Fibroblast of skin of back (primary cell): ENCODE measurements at places on chromosomes 3 and 15.

DNA sequence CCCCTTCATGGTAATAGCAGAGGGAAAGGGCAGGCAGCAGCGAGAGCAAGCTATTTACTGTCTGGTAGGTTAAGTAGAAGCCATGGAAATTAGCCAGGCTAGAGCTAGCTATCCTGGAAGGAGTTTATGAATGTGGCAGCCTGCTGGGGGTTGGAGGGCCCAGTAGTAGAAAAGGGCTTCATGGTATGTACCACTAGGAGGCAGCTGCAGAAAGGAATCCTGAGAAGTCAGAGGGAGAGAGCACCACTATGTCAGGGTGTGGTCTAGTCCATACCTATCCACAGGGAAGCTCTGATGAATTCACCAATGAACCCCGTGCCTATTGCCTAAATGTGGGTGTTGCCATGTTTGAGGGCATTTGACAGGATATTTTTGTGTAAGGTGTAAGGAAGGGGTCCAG, 55.0 kb downstream of the PLAAT1 start:
- DNase-seq = no peak

- no peak for DNase-seq
These were observed 42.2 kb downstream of the KLF15 start for GRCh38 chr3:126314790-126315658.

DNA sequence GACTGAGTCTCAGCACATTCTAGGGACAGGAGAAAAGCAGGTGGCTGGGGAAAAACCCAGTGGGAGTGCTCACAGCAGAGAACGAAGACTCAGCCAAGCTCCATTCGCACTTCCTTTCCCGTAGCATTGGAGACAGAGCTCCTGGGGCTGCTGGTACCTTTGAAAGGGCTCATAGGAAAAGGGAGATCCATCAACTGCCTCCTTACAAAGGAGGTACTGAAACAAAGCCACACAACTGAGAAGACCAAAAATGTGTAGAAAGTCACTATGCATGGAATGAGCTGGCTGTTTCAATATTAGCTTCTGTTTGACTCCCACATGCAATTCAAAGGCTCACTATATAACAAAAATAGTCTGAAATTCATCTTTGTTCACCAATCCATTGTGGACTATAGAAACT, 16.9 kb downstream of the STIMATE start:
- DNase-seq = no peak

GRCh38 chr3:52086461-52086860, 30.1 kb upstream of the DUSP7 start:
- DNase-seq = no peak

GRCh38 chr15:93861956-93862741, 369.2 kb upstream of the MCTP2 start:
- no peak for DNase-seq

DNA sequence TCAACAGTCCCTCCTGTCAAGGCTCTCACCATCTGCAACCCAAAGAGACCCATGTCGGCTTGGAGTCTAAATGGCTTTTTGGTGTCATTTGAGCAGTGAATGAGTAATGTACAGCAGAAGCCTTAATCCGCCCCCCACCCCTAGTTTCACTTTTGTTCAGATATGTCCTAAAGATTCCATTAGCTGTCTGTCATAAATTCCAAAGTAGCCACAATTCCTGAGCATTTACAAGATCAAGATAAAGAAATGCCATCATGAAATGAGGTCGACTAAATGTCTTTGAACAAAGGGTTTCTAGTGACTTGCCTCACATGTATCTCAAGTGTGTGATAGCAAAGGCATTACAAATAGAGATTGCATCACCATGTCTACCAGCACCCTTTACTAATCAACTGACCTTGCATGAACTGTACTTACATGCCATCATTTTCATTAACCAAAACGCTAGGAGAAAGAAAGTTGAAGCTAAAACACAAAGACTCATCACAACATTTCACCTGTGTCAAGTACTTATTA, 123.8 kb upstream of the PHLDB2 start:
- DNase-seq = peak; percentile 99

DNA sequence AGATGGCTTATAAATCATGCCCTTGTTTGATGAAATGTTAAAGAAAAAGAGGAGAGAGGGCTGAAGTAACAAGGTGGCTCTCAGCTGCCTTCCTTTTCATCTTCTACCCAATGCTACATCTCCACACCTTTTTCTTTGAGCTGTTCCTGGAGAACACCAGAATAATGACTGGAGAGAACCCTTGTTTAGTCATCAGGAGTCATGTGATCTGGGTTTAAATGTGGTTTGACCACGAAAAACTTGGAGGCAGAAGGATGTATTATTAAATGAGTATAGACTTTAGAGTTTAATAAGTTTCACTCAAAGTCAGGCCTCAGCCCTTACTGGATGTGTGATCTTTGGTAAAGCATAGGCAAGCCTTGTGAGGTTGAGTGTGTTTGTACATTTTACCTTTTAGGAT, 230.3 kb upstream of the TBL1XR1 start:
- peak; percentile 57 for DNase-seq

DNA sequence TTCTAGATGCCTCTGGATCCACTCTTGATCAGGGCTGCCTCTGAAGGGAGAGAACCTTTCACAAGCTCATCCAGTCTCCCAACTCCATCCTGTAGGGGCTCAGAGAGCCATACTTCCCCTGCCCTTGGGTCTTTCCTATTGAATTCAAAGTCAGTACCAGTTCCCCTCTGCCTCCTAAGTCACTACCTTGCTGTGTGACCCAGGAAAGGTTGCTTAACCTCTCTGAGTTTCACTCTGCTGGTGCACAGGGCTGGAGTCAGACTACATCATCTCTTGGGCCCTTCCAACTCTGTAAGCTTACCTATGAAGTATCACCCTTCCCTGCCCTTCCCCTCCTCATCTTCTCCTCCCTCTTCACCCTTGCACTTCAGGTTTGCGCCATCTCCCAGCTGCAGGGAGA, 117.9 kb downstream of the MEGF11 start:
- DNase-seq = no peak

DNA sequence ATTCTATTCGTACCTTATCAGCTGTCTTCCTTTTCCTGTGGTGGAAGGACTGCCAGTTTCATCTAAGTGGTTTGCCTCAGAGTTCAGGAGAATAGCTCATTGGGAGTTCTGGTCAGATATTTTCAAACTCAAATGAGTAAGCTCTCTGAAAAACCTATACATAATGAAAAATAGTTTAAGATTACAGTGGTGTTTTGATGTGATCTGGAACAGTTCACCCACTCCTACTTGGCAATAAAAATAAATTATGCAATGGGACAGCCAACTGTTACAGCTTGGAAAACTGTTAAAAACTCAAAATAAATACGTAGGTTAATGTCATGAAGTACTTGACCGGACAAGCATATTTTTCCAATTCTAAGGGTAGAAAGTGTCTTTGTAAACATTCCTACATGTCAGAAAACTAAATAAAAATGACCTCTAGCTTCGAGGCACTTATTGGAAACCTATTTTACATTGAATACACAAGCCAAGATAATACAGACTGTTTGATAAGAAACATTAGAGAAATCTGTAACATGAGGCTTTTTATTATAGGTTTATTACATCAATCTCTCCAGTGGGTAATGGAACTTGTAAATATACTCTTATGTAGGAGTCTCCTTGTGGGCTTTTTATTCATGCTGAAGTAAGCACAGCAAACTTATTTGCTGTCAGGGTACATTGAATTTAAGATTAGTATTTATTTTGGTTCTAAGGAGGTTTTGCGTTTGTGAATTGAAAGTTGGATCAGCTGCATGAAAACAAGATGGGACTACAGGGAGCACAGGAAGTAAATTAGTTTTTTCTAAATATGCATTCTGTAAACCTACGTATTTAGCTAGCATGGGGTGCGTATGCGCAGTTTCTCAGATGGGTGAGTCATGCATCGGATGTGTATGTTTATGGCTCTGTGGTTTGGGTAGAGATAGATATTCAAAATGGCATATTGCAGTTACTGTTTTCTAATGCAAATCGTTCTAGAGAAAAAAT, 453.1 kb downstream of the IL5RA start:
- peak; percentile 4 for DNase-seq

GRCh38 chr15:40029979-40030893, 8.7 kb downstream of the SRP14 start:
- DNase-seq = no peak

GRCh38 chr15:79204886-79205675, 77.4 kb upstream of the ANKRD34C start:
- DNase-seq = no peak

- DNase-seq = no peak
These were observed 9.8 kb downstream of the MSL2 start for GRCh38 chr3:136186344-136186743.

DNA sequence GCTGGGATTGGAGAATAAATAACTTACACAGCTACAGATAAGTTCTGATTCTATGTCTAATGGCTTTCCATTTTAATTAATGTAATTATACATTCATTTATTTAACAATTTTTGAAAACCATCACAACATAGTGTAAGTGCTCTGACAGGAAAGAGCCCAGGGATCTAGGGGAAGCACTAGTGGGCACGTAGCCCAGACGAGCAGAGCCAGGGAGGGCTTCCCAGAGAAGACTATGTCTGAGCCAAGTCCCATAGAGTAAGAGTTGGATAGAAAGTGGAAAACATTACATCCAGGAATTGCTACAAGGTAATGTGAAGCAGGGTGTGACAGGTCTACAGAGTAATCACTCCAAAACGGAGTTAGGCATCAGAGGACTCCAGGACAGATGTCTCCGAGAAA, 2.9 kb upstream of the HGD start:
- no peak for DNase-seq

- DNase-seq = no peak
These were observed 16.7 kb downstream of the CACNA2D3 start for GRCh38 chr3:54138937-54139547.

DNA sequence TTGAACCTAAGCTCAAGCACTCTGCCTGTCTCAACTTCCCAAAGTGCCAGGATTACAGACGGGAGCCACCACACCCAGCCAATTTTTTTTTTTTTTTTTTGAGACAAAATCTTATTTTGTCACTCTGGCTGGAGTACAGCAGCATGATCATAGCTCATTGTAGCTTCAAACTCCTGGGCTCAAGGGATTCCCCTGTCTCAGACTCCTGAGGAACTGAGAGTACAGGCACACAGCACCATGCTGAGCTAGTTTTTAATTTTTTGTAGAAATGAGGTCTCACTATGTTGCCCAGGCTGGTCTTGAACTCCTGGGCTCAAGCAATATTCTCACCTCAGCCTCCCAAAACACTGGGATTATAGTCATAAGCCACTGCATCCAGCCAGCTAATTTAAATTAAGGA, 36.8 kb upstream of the SUCLG2 start:
- no peak for DNase-seq

- peak; percentile 34 for DNase-seq
These were observed 321.8 kb upstream of the MME start for GRCh38 chr3:154758109-154758868.

DNA sequence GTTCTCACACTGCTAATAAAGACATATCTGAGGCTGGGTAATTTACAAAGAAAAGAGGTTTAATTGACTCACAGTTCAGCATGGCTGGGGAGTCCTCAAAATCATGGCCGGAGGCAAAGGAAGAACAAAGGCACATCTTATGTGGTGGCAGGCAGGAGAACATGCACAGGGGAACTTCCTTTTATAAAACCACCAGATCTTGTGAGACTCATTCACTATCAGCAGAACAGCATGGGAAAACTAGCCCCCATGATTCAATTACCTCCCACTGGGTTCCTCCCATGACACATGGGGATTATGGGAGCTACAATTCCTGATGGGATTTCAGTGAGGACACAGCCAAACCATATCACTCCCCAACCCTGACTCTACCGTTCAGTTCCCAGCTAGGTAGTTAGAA, 59.7 kb upstream of the MINAR1 start:
- DNase-seq = no peak

DNA sequence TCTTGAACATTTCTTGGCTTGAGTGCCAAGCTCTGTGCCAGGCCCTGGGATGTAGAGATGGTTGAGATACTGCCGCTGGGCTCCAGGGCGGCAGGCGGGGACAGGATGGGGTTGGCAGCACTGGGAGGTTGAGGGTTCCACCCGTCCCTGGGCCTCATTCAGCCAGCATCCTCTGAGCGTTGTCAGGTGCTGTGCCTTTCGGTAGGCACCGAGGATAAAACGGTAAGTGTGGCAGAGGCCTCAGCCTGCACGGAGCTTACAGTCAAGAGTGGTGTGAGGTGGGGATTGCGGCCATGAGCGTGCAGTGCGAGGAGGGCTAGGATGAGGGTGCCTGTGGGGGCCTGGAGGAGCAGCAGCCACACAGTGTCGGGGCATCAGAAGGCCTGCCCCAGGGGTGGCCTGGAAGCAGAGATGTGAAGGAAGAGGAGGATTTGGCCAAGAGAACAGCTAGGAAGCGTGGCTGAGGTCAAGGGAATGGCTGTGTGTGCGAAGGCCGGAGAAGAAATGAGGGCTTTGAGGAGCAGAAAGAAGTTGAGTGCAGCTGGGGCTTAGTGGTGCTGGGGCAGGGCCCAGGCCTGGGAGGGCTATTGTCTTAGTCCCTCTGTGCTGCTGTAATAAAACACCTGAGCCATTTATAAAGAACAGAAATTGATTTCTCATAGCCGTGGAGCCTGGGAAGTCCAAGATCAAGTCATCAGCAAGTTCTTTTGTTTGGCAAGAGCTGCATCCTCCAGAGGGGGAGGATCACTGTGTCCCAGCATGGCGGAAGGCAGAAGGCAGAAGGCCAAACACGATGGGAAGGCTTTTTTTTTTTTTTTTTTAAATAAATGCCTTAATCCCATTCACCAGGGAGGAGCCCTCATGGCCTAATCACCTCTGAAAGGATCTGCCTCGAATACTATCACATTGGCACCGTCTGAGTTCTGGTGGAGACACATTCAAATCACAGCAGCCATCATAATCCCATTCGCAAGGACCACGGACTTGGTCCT, 22.7 kb downstream of the CORO2B start:
- DNase-seq = no peak

GRCh38 chr3:150653110-150653561, 50.0 kb downstream of the SELENOT start:
- no peak for DNase-seq

DNA sequence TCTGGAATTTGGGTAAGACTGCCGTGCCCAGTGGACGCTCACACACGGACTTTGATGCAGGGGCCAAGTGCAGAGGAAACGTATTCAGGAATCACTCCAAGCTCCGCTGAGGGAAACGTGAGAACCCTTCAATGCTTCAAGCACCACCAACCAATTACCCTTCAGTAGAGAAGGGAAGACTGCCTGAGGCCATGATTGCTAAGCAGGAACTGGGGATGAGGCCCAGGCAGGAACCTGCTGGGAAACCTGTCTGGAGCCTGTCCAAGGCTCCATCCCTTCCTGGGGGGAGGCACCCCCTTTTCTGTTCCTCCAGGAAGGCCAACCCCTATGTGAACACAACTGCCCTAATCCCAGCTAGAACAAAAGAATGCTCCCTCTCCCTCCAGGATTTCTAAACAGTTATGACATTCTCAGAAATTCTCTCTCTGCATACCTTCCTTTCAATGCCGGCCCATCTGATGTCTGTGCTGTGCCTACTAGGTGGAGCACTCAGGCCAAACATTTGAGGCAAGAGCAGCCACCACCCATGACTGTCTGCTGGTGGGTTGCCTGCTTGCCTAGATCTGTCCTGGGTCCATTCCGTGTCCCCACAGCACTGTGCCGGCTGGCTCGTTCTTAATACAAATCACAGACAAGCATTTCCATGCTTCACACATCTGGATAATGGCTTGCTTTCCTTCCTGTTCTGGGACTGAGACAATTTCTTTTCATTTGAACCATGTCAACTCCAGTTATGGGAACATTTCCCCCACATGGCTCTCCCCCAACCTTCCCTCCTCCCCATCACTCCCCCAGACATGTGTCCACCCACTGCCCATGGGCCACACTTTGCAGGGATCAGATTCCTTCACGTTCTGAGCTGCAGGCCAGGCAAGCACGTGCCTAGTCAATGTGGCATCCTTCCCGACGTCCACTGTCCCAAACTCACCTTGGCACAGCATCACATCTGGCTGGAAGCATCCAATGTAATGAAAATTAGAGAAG, 149.4 kb downstream of the ADAMTS17 start:
- no peak for DNase-seq

GRCh38 chr3:12869035-12869621, 27.8 kb upstream of the RPL32 start:
- no peak for DNase-seq
